ENCODE measurements at places on chromosomes 11 and 22.

DNA sequence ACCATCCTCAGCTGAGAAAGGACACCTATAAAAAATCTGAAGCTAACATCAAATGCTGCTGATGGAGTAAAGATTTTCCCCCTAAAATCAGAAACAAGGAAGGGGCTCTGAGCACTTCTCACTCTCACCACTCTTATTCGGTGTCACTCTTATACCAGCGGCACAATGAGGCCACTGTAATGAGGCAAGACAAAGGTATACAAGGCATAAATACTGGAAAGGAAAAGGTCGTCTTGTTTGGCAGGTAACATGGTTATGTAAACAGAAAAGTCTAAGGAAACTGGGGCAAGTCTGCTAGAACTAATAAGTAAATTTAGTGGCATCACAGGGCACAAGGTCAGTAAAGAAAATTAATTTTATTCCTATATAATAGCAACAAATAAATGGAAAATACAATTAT is 8.1 kb upstream of the MOB2 start:
- no peak for DNase-seq

DNA sequence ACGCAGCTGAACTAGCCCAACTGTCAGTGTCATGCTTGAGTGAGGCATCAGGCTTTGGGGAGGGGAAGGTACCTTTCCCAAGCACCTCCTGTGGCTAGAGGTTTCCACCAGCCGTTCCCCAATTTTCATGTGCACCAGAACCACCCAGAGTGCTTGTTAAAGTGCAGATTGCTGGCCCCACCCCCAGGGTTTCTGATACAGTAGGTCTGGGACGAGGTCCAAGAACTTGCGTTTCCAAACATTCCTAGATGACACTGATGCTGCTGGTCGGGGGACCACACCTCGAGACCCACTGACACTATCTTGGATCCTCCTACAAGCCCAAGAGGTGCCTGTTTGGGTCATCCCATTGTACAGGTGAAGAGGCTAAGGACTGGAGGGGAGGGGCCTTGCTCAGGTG is 59.8 kb downstream of the PDE2A start:
- no peak for DNase-seq

DNA sequence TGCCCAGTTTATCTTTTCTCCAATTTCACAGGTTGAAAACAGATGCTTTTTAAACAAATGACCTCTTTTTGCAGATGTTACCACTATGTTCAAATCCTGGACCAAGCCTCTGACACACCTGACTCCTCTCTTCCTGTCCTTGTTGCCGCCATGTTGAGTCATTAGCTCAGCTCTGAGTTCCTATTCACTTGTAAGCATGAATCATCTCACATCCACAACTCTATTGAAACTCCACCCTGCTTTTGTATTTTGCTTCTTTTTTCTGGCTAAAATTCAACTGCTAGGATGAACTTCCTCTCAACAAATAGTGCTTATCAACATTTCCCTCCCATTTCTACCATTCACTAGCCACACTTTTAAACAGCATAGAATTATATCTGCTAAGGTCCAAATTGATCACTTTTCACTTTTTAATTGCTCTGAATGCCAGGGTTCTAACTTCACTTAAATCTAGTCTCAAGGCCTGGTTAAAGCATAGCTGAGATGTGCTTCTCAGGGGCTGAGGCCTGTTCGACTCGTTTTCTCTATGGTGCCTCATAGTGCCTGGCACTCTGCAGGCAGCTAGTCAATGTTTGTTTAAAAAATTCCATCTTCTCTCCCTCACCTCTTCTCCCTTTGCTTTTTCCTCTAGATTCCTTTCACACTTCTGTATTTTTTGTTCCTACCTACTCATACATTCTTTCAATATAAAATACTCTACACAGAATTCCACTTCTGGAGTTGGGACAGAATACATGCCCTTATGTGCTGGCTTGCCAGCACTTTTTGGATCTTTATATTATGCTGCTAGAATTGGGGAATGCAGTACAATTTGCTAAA is 3.9 kb downstream of the JOSD1 start:
- DNase-seq: no peak

- DNase-seq: no peak
These were observed 7.5 kb downstream of the CRYBB1 start for GRCh38 chr22:26610072-26610958.

- no peak for DNase-seq
These were observed 74.2 kb upstream of the MS4A8 start for GRCh38 chr11:60625262-60625661.

- peak; percentile 45 for DNase-seq
These were observed 2.1 kb downstream of the NRIP3 start for GRCh38 chr11:9001736-9002135.

- DNase-seq: no peak
These were observed 73.5 kb downstream of the BRD1 start for GRCh38 chr22:49753961-49754695.
